ENCODE measurements at places on chromosomes 2 and 18.

DNA sequence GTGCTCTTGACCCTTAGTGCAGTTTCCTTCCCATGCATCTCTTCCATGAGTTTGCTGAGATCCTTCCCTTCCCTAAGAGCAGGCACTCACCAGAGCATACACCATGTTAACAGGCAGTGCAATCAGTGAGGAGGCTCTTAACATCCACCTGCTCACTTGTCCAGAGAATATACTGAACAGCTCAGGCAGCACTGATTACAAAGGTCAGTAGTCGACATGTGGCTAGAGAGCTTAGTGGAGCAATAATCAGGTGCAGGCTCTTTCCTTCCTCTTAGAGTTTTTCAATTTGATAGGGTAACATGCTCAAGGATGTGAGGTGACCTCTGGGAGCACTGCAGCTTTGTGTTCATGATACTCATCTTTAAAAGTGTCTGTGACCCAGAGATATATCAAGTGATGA, 144.1 kb upstream of the SETBP1 start:
- DNase-seq, result no peak

GRCh38 chr18:44795241-44795640, 114.6 kb downstream of the SETBP1 start:
- DNase-seq, result no peak

DNA sequence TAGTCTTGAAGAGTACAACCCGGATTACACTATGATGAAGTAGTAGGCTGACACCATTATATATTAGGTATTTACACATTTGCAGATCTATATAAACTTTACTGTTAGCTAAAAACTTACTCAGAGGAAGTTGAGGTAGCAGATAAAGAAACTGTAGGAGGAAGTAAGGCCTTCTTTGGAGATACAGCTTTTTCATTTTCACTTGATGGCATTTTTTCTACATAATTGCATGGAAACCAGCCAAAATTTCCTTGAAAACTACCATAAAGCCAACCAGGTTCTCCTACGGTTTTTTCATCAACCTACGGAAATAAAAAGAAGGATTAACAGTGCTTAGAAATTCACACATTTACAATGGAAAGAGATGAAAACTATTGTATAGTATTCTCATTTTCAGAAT, 86.6 kb downstream of the FAM228A start:
- no peak for DNase-seq

GRCh38 chr2:1115843-1116539, 165.3 kb downstream of the SNTG2 start:
- DNase-seq, result no peak

- DNase-seq, result no peak
These were observed 82.0 kb downstream of the APOB start for GRCh38 chr2:20961858-20962257.

Data from activated CD8-positive, alpha-beta memory T cell treated with anti-CD3 and anti-CD28 coated beads for 4 hours (primary cell).